Epithelial cell of esophagus (primary cell): ENCODE measurements at places on chromosomes 13 and 19.

GRCh38 chr19:11620553-11620952 is 23.3 kb downstream of the ZNF627 start:
- no peak for DNase-seq

DNA sequence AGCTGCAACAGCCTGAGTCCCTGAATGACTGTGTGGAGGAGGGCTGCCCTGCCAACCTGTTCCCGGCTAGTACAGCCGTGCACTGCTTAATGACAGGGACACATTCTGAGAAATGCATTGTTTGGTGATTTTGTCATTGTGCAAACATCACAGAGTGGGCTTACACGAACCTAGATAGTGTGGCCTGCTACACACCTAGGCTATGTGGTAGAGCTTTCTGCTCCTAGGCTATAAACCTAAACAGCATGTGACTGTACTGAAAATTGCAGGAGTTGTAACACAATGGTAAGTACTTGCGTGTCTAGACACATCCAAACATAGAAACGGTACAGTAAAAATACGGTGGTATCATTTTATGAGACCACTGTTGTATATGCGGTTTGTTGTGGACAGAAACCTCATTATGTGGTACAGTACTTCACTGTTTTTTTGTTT is 35.0 kb downstream of the VASP start:
- peak; percentile 53 for DNase-seq

- DNase-seq, result no peak
These were observed 679 bp downstream of the ZNF471 start for GRCh38 chr19:56508290-56508778.

DNA sequence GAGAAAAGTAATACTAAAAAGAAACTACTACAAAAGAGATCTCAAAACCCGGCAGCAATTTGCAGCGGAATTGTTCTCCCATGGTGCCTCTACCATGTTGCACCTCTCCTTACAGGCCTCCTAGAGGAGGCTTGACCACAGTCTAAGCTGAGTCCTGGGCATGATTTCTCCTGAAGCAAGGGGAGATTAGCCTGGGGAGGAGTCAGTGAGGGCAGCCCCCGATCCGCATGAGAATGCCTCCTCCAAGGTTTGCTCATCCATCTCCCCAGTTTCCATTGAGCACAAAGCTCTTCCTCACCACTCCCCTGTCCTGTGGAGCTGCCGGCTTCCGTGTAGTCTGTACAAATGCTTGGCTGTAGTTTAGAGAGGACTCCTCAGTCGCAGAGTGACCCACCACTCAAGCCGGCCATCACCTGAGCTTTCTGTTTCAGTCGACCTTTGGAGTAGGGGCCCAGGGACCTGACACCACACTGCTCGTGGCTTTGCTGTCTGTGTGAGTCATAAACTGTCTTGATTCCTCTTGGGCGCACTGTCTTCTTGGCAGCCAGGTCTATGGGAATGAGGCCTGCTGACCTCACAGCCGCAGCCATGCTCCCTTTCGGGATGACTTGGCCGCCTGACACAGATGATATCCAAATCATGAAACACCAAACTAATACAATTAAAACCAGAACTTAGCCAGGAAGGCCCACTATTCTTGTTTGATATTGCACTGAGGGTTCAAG is 72.3 kb downstream of the C1QTNF9 start:
- no peak for DNase-seq

DNA sequence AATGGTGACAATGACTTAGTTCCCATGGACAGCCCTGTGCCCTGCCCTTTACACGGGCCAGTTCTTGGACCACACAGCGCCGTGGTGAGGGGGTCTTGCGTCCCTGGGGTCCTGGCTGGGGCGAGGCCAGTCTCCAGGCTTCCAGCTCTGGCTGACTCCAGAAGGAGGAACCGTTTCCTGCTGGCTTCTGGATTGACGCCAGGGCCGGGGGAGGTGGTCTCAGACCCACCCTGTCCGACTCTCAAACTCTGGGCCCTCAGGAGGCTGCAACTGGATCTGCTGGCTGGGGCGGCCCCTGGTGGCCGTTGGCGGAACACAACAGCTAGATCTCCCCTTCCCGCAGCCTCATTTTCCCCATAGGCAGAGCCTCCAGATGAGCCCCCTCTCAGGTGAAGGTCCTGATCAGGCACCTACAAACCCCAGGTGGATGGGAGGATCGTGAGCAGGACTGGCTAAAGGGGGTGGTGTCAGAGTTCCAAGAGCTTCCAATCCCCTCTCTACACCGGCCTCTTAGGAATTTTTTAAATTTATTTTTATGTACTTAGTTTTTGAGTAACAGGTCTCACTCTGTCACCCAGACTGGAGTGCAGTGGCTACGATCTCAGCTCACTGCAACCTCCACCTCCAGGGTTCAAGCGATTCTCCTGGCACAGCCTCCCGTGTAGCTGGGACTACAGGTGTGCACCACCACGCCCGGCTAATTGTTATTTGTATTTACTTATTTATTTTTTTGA is 8.0 kb downstream of the CCDC194 start:
- DNase-seq, result peak; percentile 51
